ENCODE measurements at places on chromosomes 3 and 15.

- DNase-seq: peak; percentile 4
These were observed 122.2 kb upstream of the DCBLD2 start for GRCh38 chr3:99023590-99024192.

DNA sequence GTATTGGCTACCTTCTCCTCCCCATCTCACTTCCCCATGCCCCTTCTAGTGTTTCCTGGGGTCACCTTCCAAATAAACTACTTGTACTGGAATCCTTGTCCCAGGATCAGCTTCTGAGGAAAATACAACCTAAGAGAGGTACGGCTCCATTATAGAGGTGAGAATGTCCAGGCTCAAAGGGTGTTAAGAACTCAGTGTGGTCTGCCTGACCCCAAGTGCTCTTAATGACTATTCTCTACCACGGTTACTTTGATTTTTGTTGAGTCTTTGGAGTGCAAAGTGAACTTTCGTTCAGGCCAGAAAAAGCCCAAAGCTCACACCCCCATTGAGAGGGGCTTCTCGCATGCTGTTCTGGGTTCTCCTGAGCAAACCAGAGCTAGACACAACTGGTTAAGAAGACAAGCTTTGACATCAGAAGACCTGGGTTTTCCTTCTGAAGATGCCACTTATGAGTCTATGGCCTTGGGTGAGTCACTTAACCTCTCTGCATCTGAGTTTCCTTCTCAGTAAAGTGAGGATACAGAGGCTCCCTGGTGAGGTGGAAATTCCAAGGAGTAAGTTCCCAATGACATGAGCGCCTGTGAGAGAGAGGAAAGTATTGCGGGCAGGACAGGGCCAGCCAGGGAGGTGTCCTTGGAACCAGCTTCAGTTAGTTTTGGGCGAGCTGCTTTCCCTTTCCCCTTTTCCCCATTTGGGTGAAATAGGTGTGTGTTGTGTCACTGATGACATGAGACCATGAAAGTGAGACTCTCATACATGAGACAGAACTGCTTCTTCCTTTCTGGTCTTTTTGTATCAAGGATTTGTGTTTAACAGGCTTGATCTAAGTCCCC lies 475.0 kb upstream of the PROK2 start:
- DNase-seq: no peak

GRCh38 chr3:62749657-62750056 lies 125.6 kb downstream of the CADPS start:
- no peak for DNase-seq

DNA sequence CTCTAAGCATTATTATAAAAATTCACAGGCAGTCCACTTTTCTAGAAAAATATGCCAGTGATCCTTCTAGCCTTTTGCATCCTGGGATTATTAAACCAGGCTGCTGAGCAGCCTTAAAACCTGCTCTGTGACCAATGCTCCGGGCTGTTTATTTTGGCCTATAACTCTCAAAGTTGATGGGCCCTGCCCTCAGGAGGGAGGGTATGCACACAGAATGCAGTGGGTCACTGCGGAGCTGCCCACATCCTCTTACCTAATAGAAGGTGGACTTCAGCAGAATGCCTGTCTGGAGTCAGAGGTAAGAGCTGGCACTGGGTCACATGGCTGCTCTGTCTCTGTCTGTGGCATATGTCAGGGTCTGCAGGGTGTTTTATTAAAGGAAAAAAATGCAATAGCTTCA lies 26.0 kb downstream of the CPNE4 start:
- DNase-seq: no peak

DNA sequence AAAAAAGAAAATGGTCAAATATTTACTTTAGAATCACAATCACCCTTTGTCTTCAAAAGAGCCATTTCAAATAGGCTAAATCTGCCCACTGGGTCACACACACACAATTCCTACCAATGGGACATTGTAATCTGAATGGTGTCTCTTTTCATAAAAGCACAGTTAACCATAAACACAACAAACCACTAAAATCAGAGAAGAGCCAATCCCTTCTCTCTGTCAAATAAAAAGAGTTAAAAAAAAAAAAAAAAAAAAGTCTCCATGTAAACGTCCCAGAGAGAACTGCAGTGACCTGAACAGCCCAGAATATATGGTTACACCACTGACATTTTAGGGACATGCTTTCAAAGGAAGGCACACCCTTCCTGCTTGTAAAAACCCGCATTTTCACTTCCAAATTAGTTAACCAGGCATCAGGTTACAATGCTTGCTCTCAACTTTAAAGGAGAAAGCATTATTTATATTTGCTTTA lies 63.7 kb downstream of the PRICKLE2 start:
- DNase-seq: no peak

DNA sequence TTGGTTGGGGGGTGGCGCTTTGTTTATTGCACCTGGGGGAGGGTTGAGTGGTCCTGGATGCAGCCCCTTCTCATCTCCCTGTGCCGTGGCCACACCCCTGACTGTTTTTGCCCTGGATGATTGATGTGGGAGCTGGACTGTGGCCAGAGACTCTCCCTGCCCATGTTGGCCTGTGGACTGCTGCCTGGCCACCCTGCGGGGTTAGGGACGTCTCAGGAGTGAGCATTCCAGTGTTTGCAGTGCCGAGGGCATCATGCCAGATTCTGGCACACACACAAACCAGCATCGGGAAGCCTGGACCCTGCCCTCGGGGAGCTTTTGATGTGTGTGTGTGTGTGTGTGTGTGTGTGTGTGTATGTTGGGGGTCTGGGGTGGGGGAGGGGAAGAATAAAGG lies 15.8 kb downstream of the APBA2 start:
- no peak for DNase-seq

DNA sequence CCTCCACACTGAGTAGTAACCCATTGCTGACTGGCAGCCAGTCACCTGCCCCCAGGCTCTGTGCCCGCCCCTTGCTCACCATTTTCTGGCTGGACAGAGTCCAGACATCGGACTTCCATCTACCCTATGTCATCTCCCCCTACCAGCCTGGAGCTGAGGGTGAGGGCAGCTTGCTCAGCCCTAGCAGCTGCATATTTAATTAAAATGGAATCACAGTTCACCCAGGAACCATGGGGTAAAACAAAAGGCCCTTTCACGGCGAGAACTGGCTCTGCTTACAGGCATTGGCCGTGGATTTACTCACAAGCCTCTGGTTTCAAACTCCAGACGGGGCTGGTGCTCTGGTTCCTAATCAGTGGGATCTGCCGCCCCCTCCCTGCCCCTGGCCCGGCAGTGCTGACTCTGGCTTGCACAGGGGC lies 94.9 kb upstream of the ATP2B2 start:
- DNase-seq: no peak

- DNase-seq: no peak
These were observed 294.2 kb upstream of the MEIS2 start for GRCh38 chr15:37394402-37395099.

GRCh38 chr15:25175033-25175788 lies 220.4 kb downstream of the SNRPN start:
- no peak for DNase-seq

- DNase-seq: no peak
These were observed 4.7 kb downstream of the RBMS3 start for GRCh38 chr3:29285471-29286071.

DNA sequence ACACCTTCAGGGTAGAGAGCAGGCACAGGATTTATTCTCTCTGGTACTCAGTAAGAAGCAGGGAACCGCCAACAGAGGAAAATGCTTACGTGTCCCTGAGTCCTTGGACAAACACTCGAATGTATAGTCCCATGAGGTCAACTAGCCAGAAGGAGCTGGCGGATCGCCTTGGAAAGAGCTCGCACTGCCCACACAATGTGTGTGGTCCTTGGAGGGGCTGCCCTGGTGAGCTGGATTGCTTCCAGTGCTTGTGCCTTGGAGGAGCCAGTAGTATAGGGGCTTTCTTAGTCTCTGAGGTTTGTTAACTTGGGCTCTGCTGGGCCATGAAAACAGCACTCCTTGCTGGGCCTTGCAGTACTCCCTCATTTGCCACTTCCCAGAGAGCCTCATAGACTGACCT lies 40.7 kb upstream of the VILL start:
- DNase-seq: no peak

GRCh38 chr3:28240441-28240840 lies 978 bp upstream of the CMC1 start:
- DNase-seq: peak; percentile 15

DNA sequence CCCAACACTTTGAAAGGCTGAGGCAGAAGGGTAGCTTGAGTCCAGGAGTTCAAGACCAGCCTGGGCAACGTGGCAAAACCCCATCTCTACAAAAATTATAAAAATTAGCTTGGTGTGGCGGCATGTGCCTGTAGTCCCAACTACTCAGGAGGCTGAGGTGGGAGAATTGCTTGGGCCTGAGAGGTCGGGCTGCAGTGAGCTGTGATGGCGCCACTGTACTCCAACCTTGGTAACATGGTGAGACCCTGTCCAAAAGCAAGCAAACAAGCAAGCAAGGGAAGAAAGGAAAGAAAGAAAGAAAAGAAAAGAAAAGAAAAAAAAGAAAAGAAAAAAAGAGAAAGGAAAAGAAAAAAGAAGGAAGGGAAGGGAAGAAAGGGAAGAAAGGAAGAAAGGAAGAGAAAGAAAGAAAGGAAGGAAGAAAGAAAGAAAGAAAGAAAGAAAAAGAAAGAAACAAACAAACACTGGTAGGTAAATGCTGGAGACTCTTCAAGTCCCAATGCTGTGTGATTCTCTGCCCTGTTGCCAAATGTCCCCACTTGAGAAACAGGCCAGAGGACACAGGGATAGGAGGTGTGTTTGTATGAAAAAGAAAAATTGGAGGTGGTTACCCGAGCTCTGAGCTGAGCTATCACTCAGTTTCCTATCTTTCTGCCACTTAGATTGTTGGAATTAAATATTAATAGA lies 121.1 kb downstream of the RAB11A start:
- no peak for DNase-seq

DNA sequence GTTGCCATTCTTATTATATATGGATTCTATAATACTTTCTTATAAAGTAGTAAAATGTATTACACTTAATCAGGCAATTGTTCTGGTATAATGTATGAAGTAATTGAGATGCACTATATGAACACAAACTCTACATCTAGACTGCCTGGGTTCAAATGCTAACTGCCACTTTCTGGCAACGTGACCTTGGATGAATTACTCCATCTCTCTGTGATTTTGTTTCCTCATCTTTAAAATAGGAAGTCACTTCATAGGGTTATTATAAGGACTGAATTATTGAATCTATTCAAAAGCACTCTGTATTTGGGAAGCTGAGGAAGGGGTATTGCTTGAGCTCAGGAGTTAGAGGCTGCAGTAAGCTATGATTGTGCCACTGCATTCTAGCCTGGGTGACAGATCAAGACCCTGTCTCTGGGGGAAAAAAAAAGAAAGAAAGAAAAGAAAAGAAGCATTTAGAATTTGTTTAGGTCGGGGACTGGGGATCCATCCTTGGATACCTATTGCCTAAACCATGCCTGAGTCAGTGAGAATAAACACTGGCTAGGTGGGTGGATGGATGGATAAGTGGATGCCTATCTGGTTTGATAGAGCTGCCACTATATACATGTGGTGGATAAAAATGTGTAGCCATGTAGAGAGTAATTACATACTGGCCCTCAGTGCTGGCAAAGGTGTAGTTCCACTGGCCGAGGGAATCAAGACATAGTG lies 2.5 kb downstream of the TM4SF1 start:
- no peak for DNase-seq

- DNase-seq: peak; percentile 49
These were observed 1122.0 kb downstream of the ROBO1 start for GRCh38 chr3:78645628-78646310.

GRCh38 chr15:33535135-33535534 lies 224.4 kb downstream of the RYR3 start:
- DNase-seq: no peak

GRCh38 chr15:31263751-31264558 lies 62.7 kb upstream of the KLF13 start:
- peak; percentile 64 for DNase-seq

- DNase-seq: no peak
These were observed 199.6 kb downstream of the FMN1 start for GRCh38 chr15:32994810-32995424.

DNA sequence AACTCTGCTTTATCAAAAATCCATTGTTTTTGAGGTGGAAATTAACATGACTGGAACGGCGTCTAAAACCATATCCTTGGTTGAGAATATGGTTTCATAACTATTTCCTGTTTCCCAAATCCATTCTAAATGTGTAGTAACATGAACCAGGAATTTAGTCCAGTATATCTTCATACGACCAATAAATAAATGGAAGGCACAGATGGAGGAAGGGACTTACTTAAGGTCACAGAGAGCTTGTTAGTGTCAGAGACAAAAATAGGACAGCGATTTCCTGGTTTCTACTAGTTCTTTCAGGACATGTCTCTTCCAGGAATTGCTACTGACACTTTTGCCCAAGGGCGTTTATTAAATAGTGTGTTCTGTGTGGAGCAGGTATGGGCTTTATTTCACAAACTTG lies 41.2 kb downstream of the HES1 start:
- DNase-seq: no peak

GRCh38 chr15:70271422-70272088 lies 173.8 kb upstream of the TLE3 start:
- DNase-seq: no peak

DNA sequence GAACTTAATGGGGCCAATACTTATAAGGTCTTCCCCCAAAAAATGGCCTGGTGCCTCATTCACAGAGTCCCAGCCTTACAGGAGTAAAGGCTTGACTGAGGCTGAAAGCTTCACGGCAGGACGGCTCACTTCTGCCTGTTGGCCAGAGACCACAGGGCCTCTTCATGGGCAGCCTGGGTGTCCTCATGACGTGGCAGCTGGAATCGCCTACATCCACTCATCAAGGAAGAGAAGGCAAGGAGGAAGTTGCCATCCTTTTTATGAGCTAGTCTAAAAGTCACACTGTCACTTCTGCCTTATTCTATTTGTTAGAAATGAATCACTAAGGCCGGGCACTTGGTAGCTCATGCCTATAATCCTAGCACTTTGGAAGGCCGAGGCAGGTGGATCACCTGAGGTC lies 89.3 kb upstream of the DGKG start:
- no peak for DNase-seq

- DNase-seq: no peak
These were observed 51.9 kb downstream of the SLC41A3 start for GRCh38 chr3:126031981-126032471.

DNA sequence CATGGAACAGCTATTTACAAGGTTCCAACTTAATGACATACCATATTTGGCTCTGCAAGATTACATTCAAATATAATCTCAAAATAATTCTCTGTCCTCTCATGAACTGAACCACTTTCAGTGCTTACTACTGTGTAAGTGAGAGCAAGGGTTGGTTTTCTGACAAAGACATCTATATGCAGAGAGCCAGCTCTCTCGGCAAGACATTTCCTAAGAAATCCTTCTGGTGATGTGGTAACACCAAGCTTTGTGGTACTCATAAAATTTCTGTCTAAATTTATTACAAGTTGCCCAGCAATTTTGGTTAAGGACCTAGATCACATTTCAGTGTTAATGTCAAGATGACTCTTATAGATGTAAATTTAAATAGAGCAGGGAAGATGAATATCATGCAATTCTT lies 184.9 kb downstream of the GAP43 start:
- DNase-seq: no peak

DNA sequence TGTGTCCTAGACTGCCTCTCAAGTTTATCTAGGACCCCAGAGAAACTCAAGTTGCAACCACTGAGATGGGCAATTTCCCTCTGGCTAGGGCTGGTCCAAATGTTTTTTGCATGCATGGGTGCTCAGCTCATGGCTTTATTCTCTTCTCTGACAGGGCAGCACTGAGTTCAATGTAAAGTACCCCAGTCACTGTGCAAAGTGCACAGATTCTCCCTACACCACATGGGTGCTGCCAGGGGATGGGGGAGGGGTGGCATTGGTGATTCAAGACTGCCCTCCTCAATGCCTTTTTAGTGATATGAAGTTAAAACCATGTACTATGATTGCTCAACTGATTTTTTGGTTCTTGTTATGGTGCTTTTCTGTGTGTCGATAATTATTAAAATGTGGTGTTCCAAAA lies 14.8 kb upstream of the RAD51 start:
- DNase-seq: no peak

GRCh38 chr3:18234717-18235335 lies 190.3 kb downstream of the SATB1 start:
- no peak for DNase-seq

Measured in NCI-H1092 (cell line).